Activated T-cell treated with anti-CD3 and anti-CD28 coated beads, Interleukin-2, amount 50 U/mL, for 48 hours (primary cell): ENCODE measurements at places on chromosomes 12 and 14.
A peak's percentile ranks its signal among the peaks of the same experiment; 100 is the strongest.

DNA sequence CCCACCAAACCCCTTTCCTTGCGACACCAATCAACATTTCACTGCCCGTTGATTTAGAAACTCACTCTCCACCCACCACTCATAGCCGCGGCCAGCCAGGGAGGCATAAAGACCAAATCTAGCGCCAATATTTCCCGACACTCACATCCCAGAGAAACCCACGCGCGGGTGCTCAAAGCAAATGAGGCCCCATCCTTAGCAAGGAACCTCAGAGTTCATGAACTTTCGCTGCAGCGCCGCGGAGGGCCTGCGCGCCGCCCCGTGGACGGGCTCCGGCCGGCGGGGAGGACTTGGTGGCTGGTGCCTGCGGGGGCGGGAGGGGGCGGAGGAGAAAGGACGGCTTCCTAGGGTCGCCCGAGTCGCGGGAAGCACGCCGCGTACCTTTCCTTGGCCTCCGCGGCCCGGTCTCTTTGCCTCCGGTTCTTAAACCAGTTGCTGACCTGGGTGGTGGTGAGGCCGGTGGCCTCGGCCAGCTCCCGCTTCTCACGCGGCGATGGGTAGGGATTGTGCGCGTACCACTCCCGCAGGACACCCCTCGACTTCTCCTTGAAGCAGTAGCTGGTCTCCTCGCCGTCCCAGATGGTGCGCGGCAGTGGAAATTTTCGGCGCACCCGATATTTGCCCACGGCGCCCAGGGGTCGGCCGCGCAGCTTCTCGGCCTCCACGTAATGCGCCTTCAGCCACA lies 886 bp downstream of the SIX1 start:
- DNase-seq = peak; percentile 40

DNA sequence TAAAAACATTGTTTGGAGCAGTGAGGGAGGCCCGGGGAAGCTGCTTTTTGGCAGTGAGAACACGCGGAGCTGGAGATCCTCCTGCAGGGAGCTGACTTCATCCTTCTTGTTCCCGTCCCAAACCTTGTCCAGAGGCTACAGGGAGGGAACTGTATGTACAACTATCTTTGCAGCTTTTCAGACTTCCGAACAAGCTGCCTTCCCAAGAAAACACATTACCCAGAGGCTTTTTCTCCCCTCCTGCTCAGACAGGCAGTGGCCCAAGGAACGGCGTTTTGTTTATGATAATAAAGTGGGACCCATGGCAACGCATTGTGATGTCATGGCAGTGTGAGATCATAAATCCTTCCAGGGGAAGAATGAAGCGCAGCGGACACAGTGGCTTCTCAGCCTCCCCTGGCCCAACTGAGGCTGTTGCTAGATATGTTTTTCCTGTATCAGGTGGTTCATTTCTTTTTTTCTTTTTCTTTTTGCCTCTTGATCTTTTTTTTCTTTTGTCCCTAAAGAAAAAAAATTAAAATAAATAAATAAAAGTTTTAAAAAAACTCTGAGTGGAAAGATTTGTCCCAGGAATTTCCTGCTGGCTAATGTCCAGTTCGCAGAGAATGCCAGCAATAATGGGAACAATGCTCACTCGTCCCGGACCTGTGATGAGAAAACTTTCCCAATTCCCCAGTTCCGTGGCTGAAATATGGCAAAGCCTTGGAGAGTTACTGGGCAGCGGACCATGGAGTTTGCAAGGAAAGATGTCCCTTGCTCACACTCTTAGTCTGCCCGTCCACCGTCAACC lies 103.4 kb upstream of the MAP1LC3B2 start:
- no peak for DNase-seq

- DNase-seq = no peak
Observed at GRCh38 chr12:104399740-104400612, 56.8 kb upstream of the CHST11 start.

GRCh38 chr12:8564656-8565055 lies 24.0 kb upstream of the CLEC4E start:
- DNase-seq = no peak

DNA sequence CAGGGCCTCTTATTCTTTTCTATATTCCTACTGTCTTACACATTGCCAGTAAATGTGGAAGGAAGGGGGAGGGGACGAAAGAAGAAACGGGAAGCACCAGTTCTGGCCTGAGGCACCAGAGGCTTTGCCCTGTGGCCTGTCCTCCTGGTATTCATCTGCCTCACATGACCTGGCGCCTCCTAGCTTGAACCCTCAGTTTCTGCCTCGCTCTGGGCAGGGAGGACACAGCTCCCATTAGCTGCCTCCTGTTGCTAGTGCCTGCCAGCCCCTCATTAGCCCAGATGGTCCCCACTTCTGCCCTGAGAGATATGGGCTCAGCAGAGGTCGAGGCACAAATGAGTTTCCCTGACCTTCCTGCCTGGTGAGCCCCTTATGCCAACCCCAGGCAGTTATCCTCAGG lies 3.0 kb upstream of the PLEKHG6 start:
- DNase-seq = no peak

DNA sequence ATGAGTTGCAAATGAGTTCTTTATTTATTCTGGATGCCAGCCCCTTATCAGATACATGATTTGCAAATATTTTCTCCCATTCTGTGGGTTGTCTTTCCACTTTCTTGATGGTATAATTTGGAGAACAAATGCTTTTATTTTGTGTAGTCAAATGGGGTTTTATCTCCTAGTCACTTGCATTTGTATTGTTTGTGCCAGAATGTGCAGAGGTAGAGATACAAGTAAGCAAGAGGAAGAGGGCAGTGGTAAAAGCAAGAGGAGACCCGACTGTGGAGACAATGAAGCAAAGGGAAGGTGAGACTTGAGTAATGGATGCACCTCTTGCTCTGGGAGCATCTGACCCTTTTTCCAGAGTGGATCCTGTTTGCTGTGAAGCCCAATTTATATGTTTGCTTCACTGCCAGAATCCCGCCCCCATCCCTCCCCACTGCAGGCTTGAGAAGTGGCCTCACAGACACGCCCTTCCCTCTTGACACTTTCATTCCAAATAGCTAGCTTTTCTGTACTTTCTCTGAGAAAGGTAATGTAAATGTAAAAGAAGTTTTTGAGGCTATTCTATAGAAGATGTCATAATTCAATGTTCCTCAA lies 786 bp upstream of the PFKM start:
- DNase-seq = no peak
